ENCODE measurements at places on chromosomes 6 and 20.

DNA sequence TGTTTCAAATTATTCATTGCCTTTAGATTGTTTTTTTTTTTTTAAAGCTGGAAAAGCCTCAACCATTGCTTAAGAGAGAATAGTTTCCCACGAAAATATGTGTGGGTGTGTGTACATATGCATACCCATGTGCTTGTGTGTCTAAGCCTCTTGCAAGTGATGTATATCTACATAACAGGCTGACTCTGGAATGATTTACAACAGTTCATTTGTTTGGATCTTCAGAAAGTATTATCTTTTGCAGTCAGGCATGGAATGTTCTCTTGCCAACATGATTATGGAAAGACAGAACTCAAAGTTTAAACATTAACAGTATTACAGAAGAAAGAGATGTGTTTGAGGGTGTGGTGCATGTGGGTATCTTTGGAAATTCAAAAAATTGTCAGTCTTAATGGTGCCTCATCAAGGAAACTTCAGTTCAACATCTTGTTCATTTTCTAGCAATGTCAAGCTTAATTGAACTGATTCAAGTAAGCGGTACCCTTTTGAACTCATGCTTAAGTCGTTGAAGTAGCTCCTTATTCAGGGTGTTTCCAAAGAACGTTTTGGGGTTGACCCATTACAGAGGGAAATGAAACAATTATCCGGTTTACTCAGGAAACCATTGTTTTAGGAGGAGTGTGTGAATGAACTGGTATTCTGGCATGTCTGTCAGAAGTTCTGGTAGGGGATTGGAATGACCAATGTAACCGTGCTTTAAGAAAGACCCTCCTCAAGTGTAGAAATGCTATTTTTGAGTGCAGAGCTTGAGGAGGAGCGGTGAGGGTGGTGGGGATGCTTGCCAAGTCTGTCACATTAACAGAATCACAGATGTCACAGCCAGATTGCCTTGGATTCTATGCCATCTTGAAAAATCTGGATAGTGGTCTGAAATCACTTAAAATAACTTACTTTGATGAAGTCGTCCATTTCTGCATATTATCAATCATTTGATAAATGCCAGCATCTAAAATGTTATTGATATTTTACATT is 60.3 kb downstream of the ADGRG6 start:
- peak; percentile 78 for DNase-seq

- DNase-seq, result no peak
Measured at GRCh38 chr6:30766461-30767157, 22.3 kb upstream of the IER3 start.

GRCh38 chr6:96834070-96834469 is 3.2 kb downstream of the GPR63 start:
- DNase-seq, result no peak

DNA sequence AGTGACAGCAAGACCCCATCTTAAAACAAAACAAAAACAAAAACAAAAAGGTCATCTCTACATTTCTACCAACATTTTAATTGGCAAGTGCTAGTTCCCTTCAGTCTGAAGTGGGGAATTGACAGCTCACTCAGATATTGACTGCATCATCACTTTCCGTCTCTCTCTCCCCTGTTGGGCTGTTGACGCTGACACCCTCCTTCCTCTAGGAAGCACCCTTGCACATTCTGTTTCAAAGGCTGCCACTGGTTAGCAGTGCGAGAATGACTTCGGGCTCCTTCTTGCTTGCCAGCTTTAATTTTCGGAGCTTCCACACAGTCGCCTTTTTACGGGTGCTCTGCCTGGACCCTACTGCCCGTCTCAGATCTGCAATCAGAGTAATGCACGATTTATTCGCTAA is 96.6 kb upstream of the INSM1 start:
- no peak for DNase-seq

GRCh38 chr6:71499667-71500066 is 211.1 kb downstream of the OGFRL1 start:
- DNase-seq, result no peak

DNA sequence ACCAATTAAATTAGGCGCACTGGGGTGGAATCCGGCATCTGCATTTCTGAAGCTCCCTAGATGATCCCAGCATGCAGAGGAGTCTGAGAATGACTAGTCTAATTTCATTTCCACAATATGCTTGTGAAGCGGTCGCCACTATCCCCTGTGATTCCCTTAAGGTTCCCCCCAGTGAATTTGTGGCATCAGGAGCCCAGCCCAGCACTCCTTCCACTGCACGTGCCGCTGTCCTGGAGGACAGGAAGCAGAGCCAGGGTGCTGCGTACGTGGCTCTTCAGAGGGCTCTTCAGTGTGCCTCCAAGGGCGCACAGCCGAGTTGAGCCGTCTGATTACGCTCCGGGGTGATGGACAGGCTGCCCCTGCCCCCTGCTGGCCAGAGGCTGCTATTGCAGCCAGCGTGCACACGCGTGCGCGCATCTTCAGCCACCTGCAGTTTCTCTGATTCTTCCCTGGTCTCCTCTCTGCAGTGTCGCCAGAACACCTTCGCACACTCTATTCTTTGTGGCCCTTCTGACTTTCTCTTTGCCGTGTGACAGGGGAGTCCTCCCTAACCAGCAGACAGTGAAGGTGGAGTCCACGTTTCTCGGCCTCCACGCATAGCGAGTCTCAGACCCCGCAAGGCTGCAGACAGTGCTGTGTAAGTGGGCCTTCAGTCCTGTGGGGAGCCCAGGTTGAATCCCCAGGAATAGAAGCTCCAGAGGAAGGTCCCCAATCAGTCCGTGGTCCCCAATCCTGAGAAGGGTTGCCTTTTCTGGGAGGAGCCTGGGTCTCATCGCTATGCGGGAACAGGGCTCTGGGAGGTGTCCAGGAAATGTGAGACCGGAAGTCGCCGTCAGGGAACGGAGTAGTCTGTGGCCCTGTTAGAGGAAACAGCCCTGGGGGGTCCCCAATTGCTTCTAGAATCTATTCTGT is 16.5 kb upstream of the NCR2 start:
- peak; percentile 80 for DNase-seq

DNA sequence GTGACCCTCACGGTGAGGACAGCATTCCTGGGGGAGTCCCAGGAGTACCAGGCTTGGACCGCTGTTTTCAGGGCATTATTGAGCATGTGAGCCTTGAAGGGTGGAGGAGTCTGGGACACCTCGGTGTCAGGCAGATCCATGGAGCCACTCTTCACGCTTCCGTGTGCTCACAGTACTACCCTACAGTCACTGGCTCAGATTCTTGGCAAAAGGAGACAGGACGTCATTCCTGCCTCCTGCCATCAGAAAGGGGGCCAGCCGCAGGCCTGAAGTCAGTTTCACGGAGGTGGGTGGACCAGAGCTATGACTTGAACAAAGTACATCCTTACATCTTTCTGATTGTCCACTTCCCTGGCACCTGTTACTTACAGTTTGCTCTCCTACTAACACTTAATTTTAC is 88.9 kb upstream of the CD83 start:
- no peak for DNase-seq

DNA sequence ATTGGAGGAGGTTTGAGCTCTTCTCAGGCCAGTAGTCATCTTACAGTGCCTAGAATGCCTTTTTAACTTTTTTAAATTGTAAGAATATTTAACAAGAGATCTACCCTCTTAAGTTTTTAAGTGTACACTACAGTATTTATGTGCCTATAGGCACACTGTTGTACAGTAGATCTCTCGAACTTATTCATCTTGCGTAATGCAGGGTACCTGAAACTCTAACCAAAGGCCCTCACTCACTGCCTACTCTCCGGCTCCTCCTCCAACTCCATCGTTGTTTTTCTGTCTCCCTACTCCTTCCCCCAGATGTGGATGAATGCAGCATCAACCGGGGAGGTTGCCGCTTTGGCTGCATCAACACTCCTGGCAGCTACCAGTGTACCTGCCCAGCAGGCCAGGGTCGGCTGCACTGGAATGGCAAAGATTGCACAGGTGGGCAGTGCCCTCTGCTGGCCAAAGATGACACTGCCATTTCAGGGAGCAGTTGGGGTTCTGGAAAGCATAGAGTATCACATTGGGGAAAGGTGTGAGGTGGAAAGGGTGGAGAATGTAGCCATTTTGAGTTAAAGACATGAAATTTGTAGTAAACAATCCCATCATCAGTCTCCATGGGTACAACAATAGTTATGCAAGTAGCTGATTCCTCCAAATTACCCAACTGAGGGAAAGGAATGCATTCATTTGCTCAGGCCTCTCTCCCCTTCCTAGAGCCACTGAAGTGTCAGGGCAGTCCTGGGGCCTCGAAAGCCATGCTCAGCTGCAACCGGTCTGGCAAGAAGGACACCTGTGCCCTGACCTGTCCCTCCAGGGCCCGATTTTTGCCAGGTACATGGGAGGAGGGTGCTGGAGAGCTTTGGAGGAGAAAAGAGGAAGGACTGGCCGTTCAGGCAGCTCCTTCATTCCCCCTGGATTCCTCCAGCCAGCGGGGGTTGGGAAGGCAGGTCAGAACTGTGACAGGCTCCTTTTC is 18.4 kb upstream of the ZNF76 start:
- peak; percentile 43 for DNase-seq

DNA sequence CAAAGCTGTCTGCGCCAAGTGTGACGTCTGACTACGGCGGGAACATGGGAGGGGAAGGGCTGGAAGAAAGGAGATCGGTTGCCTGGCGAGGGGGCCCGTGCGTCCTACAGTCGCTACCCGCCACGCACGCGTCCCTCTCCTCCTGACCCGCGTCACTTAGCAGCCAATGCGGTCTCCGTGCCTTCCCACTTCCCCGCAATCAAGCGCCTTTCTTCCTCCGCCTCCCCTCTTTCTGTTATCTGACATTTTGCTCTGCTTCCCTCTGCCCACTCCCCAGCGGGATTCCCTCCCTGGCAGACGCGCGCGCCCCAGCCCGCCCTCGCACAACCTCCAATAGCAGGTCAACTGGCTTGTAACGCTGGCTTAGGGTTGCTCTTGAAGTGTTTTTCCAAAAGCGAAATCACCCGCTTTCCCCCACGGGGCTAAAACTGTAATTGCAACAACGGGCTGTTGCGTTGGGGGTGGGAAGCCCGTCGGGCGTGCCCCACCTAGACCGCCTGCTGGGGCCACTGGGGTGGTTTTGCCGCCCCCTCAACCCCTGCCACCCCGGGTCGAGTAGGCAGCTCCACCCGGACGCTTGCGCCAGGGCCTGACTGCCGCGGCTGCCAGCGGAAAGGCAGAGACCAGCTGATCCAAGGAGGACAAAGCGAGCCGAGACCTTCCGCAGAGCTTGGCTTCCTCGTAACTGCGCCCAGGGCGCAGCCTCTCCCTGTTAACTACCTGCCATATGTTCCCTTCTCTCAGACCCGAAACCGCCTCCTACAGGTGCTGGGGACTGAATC is 6.2 kb upstream of the SOX4 start:
- DNase-seq, result peak; percentile 63

- DNase-seq, result no peak
Measured at GRCh38 chr20:9809271-9809670, 29.6 kb downstream of the PAK5 start.

DNA sequence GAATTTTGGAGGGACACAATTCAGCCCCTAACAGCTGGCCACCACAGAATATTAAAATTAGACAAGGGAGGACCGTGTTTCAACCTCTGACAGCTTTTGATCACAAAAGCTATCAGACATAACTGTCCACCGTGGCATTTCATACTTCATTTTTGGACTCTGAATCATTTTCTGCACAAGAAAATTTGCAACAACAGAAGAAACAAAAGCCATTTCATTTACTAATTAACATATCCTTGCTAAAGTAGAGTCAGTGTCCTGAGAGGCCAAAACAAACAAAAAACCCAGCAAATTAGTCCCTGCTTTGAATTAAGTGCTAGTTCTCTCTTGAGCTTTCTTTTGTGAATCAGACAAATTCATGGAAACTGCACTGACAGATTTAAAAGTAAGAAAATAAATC is 17.6 kb upstream of the COL12A1 start:
- DNase-seq, result no peak

Data from fibroblast of mammary gland (primary cell).